ENCODE measurements at places on chromosomes 12 and 14.

DNA sequence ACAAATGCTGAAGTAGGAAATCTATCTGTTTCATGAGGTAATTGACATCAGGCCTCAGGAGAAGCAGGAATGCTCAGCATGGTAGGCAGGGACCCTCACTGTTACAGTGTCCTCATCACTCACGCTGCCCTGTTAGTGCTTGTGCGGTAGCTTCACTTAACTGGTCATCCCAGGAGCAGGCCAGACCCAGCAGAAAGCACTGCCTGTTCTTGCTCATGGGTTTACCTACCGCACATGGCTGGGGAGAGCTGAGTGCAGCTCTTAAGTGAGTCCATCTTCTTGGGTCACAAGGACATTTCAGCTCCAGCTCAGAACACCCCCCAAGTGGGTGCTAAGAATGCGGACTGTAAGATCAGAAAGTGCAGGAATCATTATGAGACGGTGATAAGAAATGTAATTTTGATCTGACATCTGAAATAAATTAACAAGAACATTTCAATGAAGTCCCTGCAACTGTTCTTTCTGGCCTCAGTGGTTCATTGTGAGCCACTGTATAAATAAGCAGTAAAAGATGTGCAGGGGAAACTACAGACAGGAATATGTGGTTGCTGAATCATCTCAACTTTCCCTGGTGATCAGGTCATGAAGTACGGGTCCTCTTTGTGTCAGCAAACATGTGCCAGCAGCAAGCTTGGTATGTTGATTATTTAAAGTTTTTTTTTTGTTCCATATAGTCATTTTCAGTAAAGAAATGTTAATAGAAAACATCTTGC, 757.7 kb upstream of the TMEM132C start:
- no peak for DNase-seq

DNA sequence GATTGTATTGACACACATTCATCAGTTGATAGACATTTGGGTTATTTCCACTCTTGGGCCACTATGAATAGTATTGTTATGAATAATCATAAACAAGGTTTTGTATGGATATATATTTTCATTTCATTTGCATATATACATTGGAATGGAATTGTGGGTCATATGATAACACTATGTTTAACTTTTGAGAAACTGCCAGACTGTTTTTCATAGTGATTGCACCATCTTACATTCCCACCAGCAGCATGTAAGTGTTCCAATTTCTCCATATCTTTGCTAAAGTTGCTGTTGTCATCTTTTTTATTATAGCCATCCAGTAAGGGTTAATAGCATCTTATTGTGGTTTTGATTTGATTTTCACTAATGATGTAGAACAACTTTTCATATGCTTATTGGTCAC, 198.5 kb upstream of the PPFIA2 start:
- DNase-seq: no peak

- no peak for DNase-seq
Measured at GRCh38 chr14:96710060-96710666, 87.0 kb upstream of the VRK1 start.

DNA sequence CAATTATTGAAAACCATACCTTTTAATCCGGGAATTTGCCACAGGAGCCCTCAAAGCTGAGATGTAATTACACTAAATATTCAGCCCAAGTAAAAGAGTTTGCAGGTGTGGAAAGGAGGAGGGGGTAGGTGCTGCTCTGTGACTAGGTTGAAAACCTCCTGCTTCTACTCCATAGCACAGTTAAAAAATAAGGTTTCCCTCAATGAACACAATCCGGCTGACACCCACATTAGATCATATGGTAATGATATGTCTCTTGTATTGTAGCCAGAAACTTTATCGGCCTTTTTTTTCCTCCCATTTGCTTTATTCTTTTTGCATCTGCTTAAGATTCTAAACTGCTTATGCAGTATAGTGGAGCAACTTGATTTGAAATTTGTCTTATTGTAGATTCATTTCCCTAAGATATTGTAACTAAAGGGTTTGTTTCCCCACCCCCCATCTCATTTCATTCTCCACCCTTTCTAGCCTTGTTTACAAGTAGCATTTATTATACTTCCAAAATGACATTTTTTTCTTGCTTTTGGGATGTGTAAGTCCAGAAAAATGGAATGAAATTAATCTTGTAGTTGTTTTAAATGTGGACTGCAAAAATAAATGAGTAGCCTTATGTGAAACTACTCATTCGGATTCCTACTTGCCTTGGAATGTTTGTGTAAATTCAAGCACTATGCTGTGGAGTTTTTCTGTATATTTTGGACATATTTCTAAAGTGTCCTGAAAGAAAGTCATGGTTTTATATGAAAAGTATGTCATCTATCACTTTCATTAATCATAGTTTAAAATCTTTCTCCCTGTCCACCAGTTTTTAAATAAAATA, at the start of gene DCN:
Gene DCN (minus strand): TSS at position 182 of the 820 bp plus-strand sequence. CDS start 4,265 bp downstream, outside the sequence.
- no peak for DNase-seq

- no peak for DNase-seq
Measured at GRCh38 chr12:106179086-106179485, 40.3 kb upstream of the NUAK1 start.

- DNase-seq: no peak
Measured at GRCh38 chr14:77883131-77883846, 83.4 kb downstream of the ADCK1 start.

- no peak for DNase-seq
Measured at GRCh38 chr14:96139169-96139568, 65.5 kb upstream of the BDKRB2 start.

- DNase-seq: no peak
Measured at GRCh38 chr12:101209319-101210302, at the start of gene SLC5A8. Gene SLC5A8 (minus strand): TSS chr12:101210238. CDS start chr12:101209848, 390 bp downstream.

DNA sequence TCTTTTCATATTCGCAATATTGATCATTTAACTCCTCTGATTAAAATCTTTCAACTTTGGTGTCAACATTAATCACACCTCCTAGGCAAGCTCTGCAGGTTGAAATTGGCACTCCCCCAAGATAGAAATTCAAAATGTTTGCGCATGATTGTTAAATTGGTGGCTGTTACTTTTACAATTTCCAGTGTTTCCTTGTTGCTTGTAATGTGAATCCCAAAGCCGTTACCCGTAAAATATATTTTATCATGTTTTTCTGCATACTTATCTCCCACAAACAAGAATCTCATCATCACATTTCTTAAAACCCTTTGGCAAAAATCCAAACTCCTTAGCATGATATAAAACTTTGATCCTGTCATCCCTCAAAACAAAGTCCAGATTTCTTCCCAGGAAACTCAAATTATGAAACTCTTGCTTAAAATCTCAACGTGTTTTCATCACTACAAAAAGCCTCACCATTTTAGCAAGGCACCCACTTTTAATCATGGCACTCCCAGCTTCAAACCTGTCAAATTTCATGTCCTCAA, 14.7 kb downstream of the RTL1 start:
- no peak for DNase-seq

GRCh38 chr14:71996610-71997009, 64.4 kb downstream of the RGS6 start:
- DNase-seq: no peak

GRCh38 chr14:60775296-60775695, 40.7 kb downstream of the MNAT1 start:
- DNase-seq: no peak

DNA sequence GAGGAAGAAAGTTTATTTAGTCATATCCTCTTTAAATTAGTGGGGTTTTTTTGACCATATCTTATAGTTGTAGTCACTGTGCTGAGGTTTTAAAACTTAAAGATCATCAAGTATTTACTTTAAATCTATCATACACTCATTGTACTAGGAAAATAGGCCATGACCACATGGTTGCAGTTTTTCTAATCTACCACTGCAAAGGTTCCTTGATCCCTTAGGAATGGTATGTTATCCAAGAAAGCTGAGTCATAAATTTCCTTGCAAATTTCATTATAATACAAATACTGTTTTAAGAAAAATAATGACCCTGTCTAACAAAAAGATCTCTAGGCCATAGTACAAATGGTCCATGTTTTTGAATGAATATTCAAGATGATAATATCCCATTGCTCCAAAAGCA, 74.7 kb downstream of the DBX2 start:
- no peak for DNase-seq

DNA sequence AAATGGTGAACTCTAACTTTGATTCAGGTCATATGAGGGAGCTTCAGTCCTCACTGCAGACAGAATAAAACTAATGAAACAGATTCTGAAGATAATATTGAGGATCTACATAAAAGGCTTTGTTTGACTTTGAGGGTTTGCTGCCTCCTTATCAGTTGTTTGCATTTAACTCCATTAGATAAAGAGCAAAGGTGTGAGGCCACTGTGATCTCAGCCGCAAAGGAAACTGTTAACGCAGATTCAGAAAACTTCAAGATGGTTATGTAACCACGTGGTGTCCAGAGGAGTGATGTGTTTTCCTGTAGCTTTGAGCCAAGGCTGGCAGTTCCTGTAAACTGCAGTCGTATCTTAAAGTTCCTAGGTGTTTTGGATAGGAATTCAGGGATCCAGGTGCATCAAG, 67.8 kb downstream of the METTL25 start:
- DNase-seq: no peak

DNA sequence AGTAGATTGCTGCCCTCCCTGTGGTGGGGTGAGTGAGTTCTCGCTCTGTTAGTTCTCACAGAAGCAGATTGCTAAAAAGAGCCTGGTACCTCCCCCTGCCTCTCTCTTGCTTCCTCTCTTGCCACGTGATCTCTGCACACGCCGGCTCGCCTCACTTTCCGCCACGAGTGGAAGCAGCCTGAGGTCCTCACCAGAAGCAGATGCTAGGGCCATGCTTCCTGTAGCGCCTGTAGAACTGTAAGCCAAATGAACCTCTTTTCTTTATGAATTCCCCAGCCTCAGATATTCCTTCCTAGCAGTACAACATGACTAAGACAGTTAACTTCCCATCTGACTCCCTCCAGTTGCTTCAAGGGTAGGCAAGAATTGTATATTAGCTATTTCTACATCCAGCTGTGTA, 76.2 kb downstream of the ETV6 start:
- DNase-seq: no peak

DNA sequence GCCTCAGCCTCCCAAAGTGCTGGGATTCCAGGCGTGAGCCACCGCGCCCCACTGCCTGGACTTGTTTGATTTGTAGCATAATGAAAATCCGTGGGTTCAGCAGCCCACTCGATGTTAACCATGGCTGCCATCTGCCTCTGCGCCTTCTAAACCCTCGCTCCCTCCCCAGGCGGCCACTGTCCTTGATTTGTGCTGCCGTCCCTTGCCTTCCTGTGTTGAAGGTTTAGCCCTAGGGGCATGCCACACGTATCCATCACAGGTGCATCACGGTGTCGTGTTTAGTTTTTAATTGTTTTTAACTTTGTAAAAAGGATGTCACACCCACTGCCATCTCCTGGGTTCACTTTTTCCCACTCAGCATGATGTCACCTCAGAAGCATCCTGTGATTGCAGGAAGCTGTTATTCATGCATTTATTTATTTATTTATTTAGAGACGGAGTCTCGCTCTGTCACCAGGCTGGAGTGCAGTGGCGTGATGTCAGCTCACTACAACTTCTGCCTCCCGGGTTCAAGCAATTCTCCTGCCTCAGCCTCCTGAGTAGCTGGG, 24.5 kb upstream of the ULK1 start:
- no peak for DNase-seq

GRCh38 chr12:62893276-62893675, 41.7 kb downstream of the PPM1H start:
- DNase-seq: no peak

All from stimulated activated CD4-positive, alpha-beta T cell treated with anti-CD3 and anti-CD28 coated beads, Interleukin-1b, Interleukin-23, amount 100 ng/mL, for 48 hours (primary cell).